ENCODE measurements at places on chromosomes 1 and 21.

- no peak for ATAC-seq
Observed at GRCh38 chr1:89262643-89263042, 10.0 kb downstream of the GBP5 start.

- peak; percentile 80 for ATAC-seq
Observed at GRCh38 chr1:9910076-9910422, at the start of gene CTNNBIP1. CTNNBIP1 (minus strand) TSS chr1:9910269; CDS start chr1:9872064, 38,205 bp downstream.

GRCh38 chr1:179080866-179081686, 794 bp upstream of the TOR3A start:
- ATAC-seq: peak; percentile 26

DNA sequence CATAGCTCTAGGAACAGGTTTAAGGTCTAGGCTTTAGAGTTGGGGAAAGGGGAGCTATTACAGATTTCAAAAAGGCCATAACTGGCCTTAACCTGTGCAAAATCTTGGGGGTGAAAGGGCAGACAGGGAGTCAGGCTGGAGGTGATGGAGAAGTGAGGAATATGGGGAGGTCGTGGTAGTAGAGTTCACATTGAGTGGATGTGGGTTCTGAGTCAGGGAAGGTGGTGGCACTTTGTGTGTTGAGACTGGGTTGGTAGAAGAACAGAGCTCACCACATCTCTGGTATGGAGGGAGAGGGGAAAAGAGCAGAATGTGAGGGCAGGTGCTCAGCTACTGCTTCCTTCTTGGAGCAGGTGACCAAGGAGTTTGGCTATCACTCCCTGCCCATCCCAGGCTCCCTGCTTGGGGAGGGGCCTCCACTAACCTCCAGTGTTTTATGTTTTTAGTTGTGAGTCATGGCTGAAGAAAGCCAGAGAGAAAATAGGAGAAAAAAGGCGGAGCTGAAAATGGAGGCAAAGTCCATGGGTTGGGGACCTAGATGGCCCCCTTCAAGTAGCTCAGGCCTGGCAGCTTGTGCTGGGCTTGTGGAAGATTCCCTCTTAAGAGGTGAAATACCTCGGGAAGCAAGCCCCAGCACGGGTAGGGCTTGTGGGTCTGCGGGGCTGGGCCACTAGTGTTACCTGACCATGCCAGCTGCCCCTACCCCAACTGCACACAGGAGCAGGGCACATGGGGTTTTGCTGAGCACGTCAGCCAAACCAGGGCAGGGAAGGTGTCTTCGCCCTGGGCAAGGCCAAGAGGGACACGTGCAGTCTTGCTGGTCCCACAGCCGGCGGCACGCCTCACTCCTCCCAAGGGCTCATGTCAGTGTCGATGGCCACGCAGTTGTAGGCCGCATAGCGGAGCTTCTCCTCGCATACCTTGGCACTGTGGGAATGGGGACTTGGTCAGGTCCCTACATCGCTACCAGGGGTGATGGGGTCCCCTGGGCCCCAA, 8.2 kb downstream of the HECTD3 start:
- no peak for ATAC-seq

GRCh38 chr1:70836456-70836855, 211.2 kb downstream of the PTGER3 start:
- no peak for ATAC-seq

GRCh38 chr1:115677565-115677964, 35.8 kb downstream of the VANGL1 start:
- ATAC-seq: no peak

DNA sequence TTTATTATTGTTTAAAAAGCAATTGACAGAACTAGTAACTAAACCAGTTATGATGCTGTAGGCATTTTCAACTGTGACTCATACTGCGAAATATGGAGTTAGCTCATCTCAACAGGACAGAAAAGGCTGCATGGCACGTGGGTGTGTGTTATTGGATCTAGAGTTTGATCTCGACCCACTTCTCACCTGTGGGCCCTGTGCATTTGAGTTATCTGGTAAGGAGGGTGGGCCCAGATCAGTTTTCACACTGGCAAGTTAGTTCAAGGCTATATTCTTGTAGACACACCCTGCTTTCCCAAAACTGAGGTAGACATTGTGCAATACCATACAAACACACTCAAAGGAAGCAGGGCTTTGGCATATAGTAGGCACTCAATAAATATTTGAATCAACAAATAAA, 71.3 kb upstream of the PRDX6 start:
- no peak for ATAC-seq

DNA sequence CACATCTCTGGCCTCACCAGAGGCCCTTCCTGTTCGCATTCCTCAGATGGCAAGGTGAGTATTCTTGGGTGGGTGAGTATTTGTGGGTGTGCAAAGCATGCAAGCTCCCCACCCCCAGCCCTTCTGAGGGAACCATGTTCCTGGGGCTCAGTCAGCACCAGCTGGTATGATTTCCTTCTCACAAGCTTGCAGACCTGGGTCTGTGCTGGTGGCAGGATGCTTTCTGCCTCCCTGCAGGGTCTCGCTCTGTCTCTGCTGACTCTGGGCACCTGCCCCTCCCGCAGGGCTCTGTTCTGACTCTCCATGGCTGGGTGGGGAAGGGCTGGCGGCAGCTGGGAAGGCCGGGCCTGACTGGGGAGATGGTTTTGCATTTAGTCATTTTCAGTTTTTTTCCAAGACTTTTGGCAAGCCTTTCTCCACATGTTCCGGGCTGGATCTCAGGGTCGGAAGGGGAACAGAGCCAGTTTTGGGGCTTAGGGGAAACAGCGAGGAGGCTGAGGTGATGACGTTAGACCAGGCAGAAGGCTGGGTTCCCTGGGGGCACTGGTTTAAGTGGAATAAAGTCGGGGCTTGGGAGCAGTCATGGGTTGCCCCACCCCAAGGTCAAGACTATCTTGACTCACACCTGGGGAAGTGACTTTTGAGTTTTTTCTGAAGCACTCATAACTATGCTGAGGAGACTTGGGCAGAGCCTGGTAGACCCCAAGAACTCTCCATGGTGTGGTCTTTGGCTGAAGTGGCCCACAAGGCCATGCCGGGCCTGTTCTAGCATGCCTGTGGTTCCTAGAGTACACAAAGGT, 6.2 kb downstream of the RASSF5 start:
- no peak for ATAC-seq

- no peak for ATAC-seq
Observed at GRCh38 chr1:165666152-165666825, 32.1 kb downstream of the ALDH9A1 start.

GRCh38 chr1:110424699-110425611, 17.5 kb upstream of the LAMTOR5 start:
- ATAC-seq: no peak

Data from activated CD4-positive, CD25-positive, alpha-beta regulatory T cell treated with anti-CD3 and anti-CD28 coated beads, Interleukin-2, amount 50 U/mL, for 24 hours (primary cell).